ENCODE measurements at places on chromosomes 3 and 15.

DNA sequence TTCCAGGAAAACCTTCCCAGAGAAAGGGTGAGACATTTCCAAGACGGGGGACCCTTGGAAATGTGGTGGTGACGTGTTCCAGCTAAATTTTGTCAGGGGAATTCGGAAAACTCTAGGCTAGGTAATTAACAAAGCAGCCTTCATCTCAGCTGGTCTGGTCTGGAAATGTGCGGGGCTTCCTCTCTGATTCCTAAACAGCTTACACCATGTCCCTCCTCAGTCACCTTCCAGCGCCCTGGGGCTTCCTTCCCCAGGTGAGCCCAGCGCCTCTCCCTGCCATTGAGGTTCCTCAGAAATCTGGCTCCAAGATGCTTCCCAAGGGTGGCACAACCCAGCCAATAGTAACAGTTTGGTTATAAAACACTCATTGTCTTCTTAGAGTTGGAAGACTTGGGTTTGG lies 571 bp downstream of the ACAD9 start:
- no peak for DNase-seq
- H3K4me3 ChIP-seq: peak overlapping the region; percentile 62
- peak overlapping the region; percentile 96 for H3K27ac ChIP-seq
- H3K4me1 ChIP-seq: peaks cover 29% of the 10 kb centered on the region

- no peak overlapping the region for H3K4me3 ChIP-seq
- H3K4me1 ChIP-seq: no peaks in the 10 kb centered on the region
- no peak overlapping the region for H3K27ac ChIP-seq
- no peaks in the 10 kb centered on the region for H3K36me3 ChIP-seq
- no peaks in the 10 kb centered on the region for H3K27me3 ChIP-seq
Measured at GRCh38 chr3:15875016-15875689, 77.4 kb upstream of the ANKRD28 start.

GRCh38 chr15:65028338-65028737 lies 1.1 kb downstream of the MTFMT start:
- no peak for DNase-seq
- H3K36me3 ChIP-seq: peaks cover 35% of the 10 kb centered on the region
- no peaks in the 10 kb centered on the region for H3K27me3 ChIP-seq
- peak overlapping the region; percentile 98 for H3K4me3 ChIP-seq

DNA sequence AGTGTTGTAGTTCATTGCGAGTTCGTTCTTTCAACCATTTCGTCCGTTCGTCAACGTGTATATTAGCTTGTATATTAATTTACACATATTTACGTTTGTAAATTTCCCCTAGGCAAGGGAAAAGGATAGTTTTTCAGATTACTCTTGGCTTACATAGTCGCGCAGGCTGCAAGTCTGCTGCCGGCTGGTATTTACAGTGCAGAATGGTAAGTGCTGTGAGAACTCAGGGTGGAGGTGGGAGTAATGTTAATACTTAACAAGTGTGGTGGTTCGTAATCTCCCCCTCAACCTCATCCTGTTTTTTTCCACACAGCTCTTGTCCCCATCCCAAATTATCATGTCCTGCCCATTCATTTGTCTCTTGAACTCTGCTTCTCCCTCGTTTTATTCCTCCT lies 766 bp downstream of the FAM98B start:
- no peak for DNase-seq
- peak overlapping the region; percentile 94 for H3K27ac ChIP-seq
- no peaks in the 10 kb centered on the region for H3K36me3 ChIP-seq
- H3K27me3 ChIP-seq: no peaks in the 10 kb centered on the region
- no peaks in the 10 kb centered on the region for H3K4me1 ChIP-seq

DNA sequence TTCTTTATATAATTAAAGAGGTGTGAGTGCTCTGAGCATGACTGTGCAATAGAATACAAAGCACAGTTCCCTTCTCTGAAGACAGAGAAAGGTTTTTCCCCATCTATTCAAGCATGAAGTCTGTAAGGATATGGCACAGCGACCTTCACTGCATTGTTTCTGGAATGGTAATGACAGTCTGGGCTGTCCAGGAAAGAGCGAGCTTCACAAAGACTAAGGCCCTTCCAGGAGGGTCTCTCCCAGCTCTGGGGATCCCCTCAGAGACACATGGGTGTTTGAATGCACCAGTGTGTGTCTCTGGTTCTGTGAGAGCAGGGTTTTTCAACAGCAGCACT lies 179.9 kb upstream of the NR2E3 start:
- DNase-seq: no peak
- peaks cover 43% of the 10 kb centered on the region for H3K4me1 ChIP-seq
- H3K27me3 ChIP-seq: no peaks in the 10 kb centered on the region
- no peak overlapping the region for H3K4me3 ChIP-seq

DNA sequence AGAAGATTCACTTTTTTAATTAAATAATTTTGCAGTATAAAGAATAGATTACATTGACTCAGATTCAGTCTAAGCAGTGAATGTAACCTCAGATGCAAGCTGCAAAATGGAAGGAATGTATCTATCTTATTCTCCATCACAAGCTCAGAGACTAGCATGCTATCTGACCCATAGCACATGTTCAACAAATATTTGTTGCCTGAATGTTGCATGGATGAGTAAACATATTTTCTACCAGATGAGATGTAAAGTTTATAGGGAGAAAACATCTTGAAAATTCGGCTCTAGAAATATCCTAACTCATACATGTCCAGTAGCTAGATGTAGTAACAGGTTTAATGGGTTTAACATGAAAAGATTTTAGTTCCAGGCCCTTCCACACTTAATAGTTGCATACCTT lies 234.2 kb downstream of the MECOM start:
- H3K27ac ChIP-seq: no peak overlapping the region
- no peak for DNase-seq
- no peaks in the 10 kb centered on the region for H3K36me3 ChIP-seq
- H3K4me1 ChIP-seq: peaks cover 15% of the 10 kb centered on the region
- no peaks in the 10 kb centered on the region for H3K27me3 ChIP-seq
- H3K4me3 ChIP-seq: no peak overlapping the region

DNA sequence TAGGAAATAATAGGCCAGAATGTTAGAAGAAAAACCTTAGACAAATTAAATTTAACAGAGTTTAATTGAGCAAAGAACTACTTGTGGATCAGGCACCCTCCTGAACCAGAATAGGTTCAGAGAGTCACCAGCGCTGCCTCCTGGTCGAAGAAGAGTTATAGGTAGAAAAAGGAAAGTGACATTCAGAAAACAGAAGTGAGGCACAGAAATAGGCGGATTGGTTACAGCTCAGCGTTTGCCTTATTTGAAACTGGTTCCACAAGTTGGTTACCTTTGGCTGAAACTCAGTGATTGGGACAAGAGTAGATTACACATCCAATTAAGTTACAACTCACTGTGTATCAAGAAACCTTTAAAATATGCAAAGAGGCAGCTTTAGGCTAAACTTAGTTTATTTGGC lies 4.4 kb downstream of the AADAC start:
- no peak overlapping the region for H3K27ac ChIP-seq
- no peak for DNase-seq
- no peak overlapping the region for H3K4me3 ChIP-seq
- no peaks in the 10 kb centered on the region for H3K36me3 ChIP-seq
- H3K4me1 ChIP-seq: no peaks in the 10 kb centered on the region

- H3K27me3 ChIP-seq: no peaks in the 10 kb centered on the region
- no peak overlapping the region for H3K4me3 ChIP-seq
- H3K36me3 ChIP-seq: no peaks in the 10 kb centered on the region
- DNase-seq: no peak
- no peaks in the 10 kb centered on the region for H3K4me1 ChIP-seq
Measured at GRCh38 chr3:124492824-124493223, 237.4 kb upstream of the UMPS start.

GRCh38 chr3:45067486-45067885 lies 41.4 kb downstream of the CLEC3B start:
- no peak overlapping the region for H3K27ac ChIP-seq
- DNase-seq: no peak

DNA sequence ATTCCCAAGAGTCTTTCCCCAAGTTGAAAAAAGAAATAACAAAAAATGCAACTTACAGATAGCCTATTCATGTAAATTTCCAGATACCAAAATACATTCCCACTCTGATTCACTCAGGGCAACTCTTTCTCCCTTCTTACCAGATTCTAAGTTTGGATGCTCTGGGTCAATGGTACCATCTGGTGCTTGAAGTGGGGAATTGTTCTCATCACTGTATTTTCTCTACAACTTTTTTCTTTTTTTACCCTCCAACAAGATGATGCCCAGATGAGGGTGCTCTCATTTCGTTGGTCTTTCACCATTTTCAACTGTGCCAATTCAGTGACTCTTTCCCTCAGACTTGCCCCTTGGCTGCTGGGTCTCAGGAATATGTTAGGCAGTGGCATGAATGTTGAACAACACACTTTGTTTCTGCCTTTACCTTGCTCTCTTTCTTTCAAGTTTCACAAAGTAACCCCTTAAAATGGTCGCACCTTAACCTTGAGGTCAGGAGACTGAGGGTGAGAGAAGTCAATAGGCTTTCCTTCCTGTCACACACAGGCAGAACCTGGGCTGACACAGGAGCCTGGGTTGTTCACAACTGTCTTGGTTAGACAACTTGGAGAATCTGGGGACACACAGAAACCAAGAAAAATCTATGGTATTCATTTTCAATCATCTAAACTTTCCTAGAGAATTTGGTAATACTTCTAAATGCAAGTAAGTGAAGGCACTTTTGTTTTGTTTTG lies 330.7 kb upstream of the SLCO3A1 start:
- no peak overlapping the region for H3K27ac ChIP-seq
- H3K36me3 ChIP-seq: no peaks in the 10 kb centered on the region
- H3K4me3 ChIP-seq: no peak overlapping the region
- peak; percentile 14 for DNase-seq
- no peaks in the 10 kb centered on the region for H3K27me3 ChIP-seq

DNA sequence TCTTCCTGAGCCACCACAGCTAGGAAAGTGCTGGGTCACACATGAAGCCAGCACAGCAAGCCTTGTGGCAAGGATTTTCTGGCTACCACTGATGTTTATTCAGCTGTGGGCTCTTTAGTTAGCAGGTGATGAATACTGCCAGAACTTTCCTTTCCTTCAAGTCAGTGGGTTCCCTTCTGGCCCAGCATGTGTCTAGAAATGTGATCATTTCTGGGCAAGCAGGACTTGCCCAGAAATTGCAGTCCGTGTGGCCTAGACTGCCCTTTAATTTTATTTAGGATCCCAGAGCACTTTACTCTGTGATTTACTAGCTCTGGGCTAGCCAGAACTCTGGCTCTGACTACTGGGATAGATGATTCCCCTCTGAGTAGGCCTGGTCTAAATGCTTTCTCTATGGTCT lies 397.5 kb downstream of the ZIC4 start:
- no peak for DNase-seq
- H3K27me3 ChIP-seq: no peaks in the 10 kb centered on the region
- H3K36me3 ChIP-seq: no peaks in the 10 kb centered on the region
- H3K4me3 ChIP-seq: no peak overlapping the region
- H3K27ac ChIP-seq: no peak overlapping the region

- H3K27ac ChIP-seq: peak overlapping the region; percentile 69
- H3K27me3 ChIP-seq: no peaks in the 10 kb centered on the region
- H3K4me3 ChIP-seq: no peak overlapping the region
- H3K36me3 ChIP-seq: no peaks in the 10 kb centered on the region
Measured at GRCh38 chr3:52090933-52091468, 34.6 kb upstream of the DUSP7 start.

GRCh38 chr3:117101697-117102096 lies 392.1 kb downstream of the TUSC7 start:
- no peak for DNase-seq
- H3K27ac ChIP-seq: no peak overlapping the region
- H3K4me1 ChIP-seq: no peaks in the 10 kb centered on the region
- H3K4me3 ChIP-seq: no peak overlapping the region
- H3K27me3 ChIP-seq: no peaks in the 10 kb centered on the region
- no peaks in the 10 kb centered on the region for H3K36me3 ChIP-seq

DNA sequence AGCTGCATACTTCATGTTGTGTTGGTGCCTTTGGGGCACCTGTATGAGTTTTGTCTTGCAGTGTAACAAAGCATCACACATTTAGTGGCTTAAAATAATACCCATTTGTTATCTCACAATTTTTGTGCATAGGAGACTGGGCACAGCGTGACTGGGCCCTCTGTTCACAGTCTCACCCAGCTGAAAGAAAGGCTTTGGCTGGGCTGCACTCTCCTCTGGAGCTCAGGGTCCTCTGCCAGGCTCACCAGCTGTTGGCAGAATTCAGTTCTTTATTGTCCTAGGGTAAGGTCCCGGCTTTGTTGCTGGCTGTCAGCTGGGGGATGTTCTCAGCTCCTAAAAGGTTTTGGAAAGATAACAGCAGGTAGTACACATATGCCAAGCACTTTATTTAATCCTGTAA lies 263.3 kb downstream of the CLSTN2 start:
- H3K27me3 ChIP-seq: no peaks in the 10 kb centered on the region
- no peak for DNase-seq
- H3K27ac ChIP-seq: no peak overlapping the region

GRCh38 chr3:194158942-194159439 lies 23.0 kb downstream of the HES1 start:
- H3K36me3 ChIP-seq: no peaks in the 10 kb centered on the region
- no peak overlapping the region for H3K4me3 ChIP-seq
- H3K27me3 ChIP-seq: peaks cover 24% of the 10 kb centered on the region
- H3K27ac ChIP-seq: no peak overlapping the region
- no peak for DNase-seq
- H3K4me1 ChIP-seq: no peaks in the 10 kb centered on the region

GRCh38 chr3:196726788-196727675 lies 12.6 kb upstream of the PAK2 start:
- no peaks in the 10 kb centered on the region for H3K4me1 ChIP-seq
- no peaks in the 10 kb centered on the region for H3K27me3 ChIP-seq
- H3K4me3 ChIP-seq: no peak overlapping the region
- H3K27ac ChIP-seq: no peak overlapping the region
- no peak for DNase-seq

DNA sequence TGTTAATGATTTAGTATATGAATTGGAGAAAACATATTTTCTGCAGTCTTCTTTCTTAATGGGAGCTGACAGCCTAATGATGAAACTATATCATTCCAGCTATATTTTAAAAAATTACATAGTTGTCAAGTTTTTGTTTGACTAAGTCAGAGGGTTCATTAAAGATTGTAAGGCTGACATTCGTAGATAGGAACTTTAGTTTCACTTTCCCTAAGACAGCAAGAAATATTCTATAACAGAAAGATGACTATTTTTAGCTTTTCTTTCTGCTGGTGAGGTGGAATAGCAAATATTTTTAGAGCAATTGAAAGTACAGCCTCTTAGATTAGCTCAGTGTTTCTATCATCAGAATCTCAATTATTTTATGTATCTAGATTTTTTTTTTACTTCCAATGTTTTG lies 60.2 kb downstream of the PIAS1 start:
- no peak for DNase-seq
- H3K4me1 ChIP-seq: peaks cover 47% of the 10 kb centered on the region
- H3K4me3 ChIP-seq: peak overlapping the region; percentile 39

GRCh38 chr3:126270145-126270811 lies 86.9 kb downstream of the KLF15 start:
- H3K36me3 ChIP-seq: no peaks in the 10 kb centered on the region
- no peak overlapping the region for H3K4me3 ChIP-seq
- peaks cover 18% of the 10 kb centered on the region for H3K27me3 ChIP-seq
- peaks cover 23% of the 10 kb centered on the region for H3K4me1 ChIP-seq
- DNase-seq: peak; percentile 79

GRCh38 chr3:23747841-23748240 lies 57.9 kb upstream of the UBE2E1 start:
- H3K36me3 ChIP-seq: no peaks in the 10 kb centered on the region
- no peak overlapping the region for H3K4me3 ChIP-seq
- DNase-seq: no peak
- no peaks in the 10 kb centered on the region for H3K4me1 ChIP-seq
- H3K27me3 ChIP-seq: no peaks in the 10 kb centered on the region

Measured in heart right ventricle (tissue), 16 donors.